HEK293T (cell line): ENCODE measurements at places on chromosomes 1 and 21.

DNA sequence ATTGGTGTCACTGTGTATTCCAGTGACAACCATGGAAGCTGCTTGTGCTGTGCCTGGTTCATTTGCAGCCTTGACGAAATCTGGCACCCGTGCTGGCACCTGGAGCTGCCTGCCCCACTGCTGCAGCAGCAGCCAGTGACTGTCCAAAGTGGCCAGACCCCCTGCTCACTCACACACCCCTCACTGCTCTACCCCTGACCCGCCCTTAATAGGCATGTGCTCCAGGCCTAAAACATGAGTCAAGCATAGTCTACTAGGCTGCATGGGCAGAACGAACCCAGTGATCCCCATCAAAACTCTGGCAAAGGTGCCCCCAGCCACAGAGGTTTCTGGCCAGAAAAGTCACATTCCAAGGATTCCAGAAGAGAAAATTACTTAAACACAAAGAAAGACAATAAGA, 7.7 kb downstream of the PRAMEF1 start:
- no peak for DNase-seq

- DNase-seq = no peak
These were observed 7.8 kb upstream of the HEYL start for GRCh38 chr1:39647247-39647646.

- DNase-seq = no peak
These were observed 457.7 kb upstream of the RUNX1 start for GRCh38 chr21:35506771-35507170.

DNA sequence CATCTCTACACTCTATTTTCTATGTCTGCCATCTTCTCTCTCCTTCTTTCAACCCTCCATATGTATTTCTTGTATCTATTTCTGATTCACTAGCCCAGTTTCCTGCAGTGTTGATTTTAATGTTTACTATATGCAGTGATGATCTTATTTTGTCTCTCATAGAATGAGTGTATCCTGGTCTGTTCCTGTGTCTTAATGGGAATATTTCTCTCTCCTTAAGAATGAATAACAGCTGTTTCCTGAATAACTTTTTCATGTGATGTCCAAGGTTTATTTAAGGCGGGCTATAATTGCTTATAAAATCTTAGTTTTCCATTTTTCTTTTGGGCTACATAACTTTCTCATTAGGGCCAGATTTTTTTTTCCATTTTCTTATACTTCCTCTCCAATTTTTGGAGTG, 144.5 kb downstream of the C1orf21 start:
- no peak for DNase-seq

DNA sequence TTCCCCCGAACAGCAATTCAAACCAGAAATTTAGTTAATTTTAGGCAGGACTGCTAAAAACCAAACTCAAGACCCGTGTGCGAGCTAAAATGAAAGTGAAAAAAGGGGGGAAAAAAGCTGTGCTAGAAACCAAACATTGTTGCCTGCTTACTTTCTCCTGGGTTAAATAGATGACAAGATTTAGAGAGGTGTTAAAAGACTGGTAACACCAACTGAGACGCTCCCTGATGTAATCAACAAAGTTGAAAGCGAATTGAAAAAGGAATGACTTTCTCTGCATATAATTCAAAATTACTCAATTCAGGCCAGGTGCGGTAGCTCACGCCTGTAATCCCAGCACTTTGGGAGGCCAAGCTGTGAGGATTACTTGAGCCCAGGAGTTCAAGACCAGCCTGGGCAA, 6.8 kb downstream of the CDCA8 start:
- no peak for DNase-seq

- DNase-seq = no peak
These were observed 34.1 kb downstream of the KRTAP21-3 start for GRCh38 chr21:30684506-30684905.

DNA sequence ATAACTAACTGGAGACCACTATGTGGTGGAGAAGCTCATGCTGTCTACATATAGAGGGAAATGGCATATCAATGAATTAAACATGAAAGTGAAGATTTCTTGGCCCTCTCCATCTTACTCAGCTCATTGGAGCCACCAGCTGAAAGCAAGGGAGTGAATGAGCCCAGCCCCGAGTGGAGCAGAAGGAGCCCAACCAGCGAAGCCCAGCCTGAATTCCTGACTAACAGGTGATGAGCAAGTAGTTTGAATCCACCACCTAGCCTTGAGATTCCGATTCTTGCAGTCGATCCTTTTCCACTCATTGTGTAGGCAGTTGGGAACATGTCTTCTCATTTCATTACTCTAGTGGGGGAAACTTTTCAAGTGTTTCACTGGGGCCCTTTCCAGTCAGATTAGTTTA, 18.6 kb upstream of the ST6GALNAC3 start:
- no peak for DNase-seq

- no peak for DNase-seq
These were observed 202.2 kb upstream of the MAP1LC3C start for GRCh38 chr1:242201090-242201489.

DNA sequence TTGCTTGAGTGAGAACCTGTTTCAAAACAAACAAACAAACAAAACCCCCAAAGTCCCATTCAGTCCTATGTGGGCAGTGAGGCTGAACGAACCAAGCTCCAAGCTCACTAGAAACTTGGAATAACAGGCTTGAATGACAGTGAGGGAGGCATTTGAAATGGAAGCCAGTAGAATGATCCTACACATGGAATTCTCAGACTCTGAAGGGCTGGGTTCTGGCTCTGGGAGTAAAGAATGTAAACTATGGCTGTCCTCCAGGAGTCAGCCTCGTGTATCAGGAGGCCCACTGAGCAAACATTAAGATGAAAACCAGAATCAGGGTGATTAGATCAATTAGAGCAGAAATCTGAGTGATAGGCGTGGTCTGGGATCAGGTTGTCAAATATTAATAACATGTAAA, 14.9 kb downstream of the PCP4L1 start:
- DNase-seq = no peak

GRCh38 chr1:219175212-219175564, 1.5 kb downstream of the LYPLAL1 start:
- DNase-seq = no peak

DNA sequence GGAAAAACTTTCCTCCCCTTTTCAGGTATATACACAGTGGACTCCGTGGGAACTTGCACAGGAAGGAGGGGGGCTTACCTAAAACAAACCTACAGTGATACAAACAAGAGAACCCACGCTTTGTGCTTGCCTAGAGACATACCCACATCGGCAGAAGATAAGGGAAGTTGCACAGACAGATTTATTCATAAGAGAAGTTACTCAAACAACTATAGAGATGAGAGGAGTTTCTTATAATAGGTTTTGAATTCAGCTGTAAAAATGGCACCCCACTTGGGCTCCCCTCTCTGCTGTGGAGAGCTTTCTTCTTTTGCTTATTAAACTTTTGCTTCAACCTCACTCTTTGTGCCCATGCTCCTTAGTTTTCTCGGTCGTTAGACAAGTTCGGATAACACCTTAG, 1.8 kb upstream of the DUSP12 start:
- no peak for DNase-seq

DNA sequence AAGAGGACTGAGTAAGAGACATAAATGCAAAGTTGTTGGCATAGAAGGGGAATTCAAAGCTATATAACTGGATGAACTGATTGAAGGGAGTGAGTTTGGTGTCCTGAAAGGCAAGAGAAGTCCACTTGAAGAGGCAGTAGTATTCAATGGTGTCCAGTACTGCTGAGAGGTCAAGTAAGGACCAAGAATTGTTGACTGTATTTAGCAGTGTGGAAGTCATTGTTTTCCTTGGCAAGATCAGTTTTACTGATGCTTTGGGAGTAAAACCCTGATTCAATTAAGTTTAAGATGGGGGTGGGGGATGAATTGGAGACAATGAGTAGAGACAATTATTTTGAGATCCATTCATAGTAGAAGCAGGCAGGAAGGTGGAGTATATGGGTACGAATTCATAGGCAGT, 5.8 kb upstream of the LRRC8D start:
- no peak for DNase-seq
